Stimulated activated CD4-positive, alpha-beta T cell treated with anti-CD3 and anti-CD28 coated beads, Interleukin-2, amount 100 ng/mL, for 48 hours (primary cell): ENCODE measurements at places on chromosomes 7 and 10.

- peak; percentile 10 for DNase-seq
Measured at GRCh38 chr7:41696323-41696916, 6.5 kb downstream of the INHBA start.

DNA sequence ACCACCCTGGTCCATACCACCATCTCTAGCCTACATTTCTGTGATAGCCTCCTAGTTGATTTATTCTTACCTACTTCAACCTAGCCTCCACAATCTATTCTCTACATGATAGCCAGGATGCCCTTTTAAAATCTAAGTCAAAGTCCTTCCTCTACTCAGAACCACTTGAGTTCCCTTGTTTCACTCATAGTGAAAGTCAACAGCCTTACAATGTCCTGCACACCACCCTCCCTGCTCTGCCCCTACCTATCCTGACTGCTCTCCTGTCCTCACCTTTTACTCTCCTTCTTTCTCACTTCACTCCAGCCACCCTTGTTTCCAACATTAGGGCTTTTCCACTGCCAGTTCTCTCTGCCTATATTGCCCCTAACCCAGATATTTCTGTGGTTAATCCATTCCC lies 146.7 kb downstream of the GRM3 start:
- DNase-seq, result no peak

DNA sequence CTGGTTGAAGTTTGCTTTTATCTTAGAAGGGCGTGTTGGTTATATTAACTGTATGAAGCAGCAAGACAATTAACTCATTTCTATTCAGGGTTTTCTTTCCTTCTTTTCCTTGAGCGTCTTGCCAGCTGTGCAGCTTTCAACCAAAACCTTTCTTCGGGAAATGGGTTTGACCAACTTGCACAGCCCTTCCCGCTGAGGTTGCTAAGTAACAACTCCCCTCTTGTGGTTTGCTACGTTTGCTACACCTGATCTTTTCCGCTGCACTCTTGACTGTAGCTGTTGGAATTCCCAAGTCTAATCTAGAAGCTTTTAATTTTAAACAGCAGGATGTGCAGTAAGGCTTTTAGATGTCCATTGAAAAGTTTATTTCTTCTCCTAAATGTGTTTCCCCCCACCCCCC lies 116.9 kb downstream of the CDCA7L start:
- DNase-seq, result no peak

- no peak for DNase-seq
Measured at GRCh38 chr10:77877441-77878344, 48.9 kb downstream of the DLG5 start.

GRCh38 chr10:116848032-116848943 lies 1.0 kb upstream of the ENO4 start:
- DNase-seq, result no peak

GRCh38 chr7:80681272-80681885 lies 42.9 kb downstream of the CD36 start:
- DNase-seq, result no peak

GRCh38 chr7:134176037-134176350 lies 48.9 kb downstream of the LRGUK start:
- DNase-seq, result no peak

DNA sequence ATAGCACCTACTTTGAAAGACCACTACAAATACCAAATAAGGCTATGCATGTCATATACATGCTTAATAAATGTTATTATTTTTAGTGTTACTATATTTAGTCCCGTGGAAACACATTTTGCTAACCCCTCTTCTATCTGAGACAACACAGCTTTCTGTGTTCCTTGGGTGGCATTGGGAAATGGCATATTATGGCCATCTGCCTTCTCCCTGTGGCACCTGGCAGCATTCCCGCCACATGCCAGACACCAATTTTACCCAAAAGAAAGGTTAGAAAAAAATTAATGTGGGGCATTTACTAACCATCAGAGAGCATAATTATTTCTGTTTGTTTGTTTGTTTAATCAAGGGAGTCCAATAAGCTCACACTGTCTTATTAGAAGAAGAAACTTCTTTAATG lies 168.6 kb upstream of the ETV1 start:
- DNase-seq, result no peak

GRCh38 chr7:154338701-154339506 lies 286.7 kb downstream of the DPP6 start:
- no peak for DNase-seq

- no peak for DNase-seq
Measured at GRCh38 chr10:50419756-50420155, 168.4 kb upstream of the ASAH2 start.

GRCh38 chr7:86932038-86932512 lies 127.4 kb downstream of the ELAPOR2 start:
- no peak for DNase-seq

- DNase-seq, result no peak
Measured at GRCh38 chr7:23712368-23713284, 2.6 kb downstream of the STK31 start.
